ENCODE measurements at places on chromosomes 4 and X.

- no peak for DNase-seq
Measured at GRCh38 chr4:140092094-140092851, 61.7 kb downstream of the MAML3 start.

- DNase-seq = no peak
Measured at GRCh38 chr4:5957076-5957475, 61.2 kb downstream of the C4orf50 start.

GRCh38 chr4:116849620-116850019 is 235.8 kb downstream of the TRAM1L1 start:
- DNase-seq = no peak

GRCh38 chr4:76872556-76872955 is 25.4 kb downstream of the SOWAHB start:
- no peak for DNase-seq

DNA sequence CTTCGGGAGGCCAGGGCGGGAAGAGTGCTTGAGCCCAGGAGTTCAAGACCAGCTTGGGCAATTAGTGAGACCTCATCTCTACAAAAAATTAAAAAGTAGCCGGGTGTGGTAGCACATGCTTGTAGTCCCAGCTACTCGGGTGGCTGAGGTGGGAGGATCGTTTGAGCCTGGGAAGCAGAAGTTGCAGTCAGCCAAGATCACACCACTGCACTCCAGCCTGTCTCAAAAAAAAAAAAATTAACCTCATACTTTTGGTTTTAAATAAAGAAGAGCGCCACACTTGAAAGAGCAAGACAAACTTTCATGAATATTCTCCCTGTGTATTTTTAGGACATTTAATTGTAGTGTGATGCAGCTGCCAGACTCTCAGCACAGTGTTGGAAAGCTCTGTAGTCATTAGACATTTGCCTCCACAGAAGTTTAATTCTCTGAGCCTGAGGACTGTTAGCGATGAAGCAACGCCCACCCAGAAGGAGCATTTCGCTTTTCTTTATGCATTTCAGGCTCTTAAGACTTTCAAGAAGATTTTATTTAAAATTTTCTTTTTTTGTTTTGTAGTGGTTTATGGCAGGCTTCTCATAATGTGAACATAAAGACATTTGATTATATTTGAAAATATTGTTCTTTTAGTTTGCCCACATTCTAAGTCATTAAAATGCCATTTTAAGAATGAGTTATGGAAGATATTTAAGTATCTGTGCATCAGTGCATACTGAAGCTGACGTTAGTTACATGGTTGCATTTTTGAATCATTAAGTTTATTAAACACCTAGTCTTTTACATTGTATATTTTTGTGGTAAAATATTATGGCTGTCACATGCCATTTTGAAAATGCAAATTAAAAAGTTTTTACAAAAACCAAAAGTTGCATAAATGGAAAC is 45.8 kb downstream of the DCLK2 start:
- no peak for DNase-seq
